BE2C (cell line): ENCODE measurements at places on chromosomes 1 and 21.

DNA sequence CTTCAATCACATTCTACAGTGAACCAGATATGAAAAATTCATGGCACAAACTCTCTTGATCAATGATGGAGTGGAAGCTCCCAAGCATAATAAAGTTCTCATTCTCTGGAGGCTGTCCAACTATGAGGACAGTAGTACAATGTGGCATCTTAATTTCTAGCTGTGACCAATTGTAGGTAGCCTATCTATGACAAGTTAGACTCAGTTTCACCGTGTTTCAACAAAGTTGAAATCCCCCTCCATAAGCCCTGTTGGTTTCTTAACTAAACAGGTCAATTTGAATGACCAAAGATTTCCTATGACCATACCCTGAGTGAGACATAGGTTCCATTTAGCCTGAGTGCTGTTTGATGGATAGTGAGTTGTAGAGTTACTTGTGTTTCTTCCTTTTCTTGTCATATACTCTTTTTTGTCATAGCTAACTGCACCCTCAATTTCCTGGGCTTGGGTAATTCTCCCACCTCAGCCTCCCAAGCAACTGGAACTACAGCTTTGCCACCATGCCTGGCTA, 11.8 kb downstream of the PATJ start:
- DNase-seq: no peak

DNA sequence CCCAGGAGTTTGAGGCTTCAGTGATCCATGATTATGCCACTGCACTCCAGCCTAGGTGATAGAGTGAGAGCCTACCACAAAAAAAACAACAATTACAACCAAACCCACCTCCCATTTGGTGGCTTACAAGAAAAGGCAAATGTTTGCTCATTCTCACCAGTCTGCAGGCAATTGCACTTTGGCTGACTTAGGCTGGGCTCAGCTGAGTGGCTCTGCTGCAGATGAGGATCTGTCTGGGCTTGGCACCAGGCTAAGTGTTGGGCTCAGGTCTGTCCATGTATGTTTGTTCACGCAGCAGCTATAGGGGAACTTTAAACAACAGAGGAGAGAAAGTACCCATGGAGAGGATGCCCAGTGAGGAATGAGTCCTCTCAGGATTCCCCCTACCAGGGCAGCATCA, 28.0 kb upstream of the COA6 start:
- no peak for DNase-seq

GRCh38 chr1:17569200-17570139, 30.0 kb downstream of the ARHGEF10L start:
- DNase-seq: no peak

- no peak for DNase-seq
Observed at GRCh38 chr21:36428761-36429432, 43.7 kb downstream of the CHAF1B start.

DNA sequence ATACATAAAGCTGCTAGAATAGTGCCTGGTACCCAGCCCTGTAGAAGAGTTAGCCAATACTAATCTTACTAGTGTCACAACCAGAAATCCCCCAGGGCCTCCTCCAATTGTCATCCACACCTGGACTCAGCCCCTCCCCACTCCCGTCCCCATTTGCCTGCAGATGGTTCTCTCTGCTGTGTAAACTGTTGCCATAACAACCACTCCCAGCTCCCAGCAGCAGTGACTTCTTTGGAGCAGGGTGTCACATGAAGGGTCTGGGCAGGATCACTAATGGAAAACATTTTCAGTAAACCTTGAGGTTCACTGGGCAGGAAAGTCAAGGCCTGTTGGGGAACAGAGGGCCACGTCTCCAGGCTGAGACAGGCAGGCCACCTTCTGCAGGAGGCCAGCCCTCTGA, 126.0 kb upstream of the IPO9 start:
- DNase-seq: peak; percentile 90

DNA sequence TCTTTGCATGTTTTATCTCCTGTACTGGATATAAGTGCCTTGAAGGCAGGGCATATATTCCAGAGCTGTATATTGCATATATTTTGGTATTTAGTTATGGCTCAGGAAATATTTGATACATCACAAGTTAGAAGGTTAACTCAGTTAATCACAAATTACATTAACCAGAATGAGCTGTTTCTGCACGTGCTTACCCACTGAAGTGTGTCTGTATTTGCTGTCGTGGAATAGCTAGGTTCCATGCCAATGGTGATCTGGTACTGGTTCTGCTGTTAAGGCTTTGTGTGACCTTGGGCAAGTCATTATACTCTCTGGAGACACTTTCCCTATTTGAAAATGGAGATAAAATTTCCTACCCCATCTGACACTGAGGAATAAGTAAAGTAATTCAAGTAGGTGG, 50.7 kb downstream of the OSBPL9 start:
- DNase-seq: no peak

- no peak for DNase-seq
Observed at GRCh38 chr1:175648927-175649326, 94.5 kb downstream of the TNR start.

GRCh38 chr1:186152227-186152619, 222.8 kb downstream of the TPR start:
- DNase-seq: no peak

- DNase-seq: no peak
Observed at GRCh38 chr21:34667761-34668160, 1.0 kb upstream of the CLIC6 start.

DNA sequence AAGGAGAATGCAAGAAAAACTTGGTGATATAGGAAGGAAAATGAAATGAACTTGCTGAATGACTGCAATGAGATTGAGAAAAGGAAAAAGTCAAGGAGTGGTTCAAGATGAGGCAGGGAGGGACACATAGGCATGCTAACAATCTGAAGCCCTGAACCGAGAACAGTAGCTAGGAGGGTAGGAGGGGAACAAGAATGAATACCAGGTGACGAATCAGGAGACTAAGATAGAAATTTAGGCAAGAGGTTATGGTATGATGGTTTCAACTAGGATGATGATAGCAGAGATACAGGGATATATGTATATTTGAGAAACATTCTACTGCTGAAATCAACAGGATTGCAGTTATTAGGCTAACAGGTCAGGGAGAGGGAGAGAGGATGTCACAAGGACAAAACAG, 44.1 kb downstream of the SMYD3 start:
- no peak for DNase-seq

- DNase-seq: peak; percentile 36
Observed at GRCh38 chr1:1173793-1174415, at the start of gene TTLL10. Gene TTLL10, plus strand, starts transcription at chr1:1173880. Its CDS starts 5,336 bp downstream, at chr1:1179216.

DNA sequence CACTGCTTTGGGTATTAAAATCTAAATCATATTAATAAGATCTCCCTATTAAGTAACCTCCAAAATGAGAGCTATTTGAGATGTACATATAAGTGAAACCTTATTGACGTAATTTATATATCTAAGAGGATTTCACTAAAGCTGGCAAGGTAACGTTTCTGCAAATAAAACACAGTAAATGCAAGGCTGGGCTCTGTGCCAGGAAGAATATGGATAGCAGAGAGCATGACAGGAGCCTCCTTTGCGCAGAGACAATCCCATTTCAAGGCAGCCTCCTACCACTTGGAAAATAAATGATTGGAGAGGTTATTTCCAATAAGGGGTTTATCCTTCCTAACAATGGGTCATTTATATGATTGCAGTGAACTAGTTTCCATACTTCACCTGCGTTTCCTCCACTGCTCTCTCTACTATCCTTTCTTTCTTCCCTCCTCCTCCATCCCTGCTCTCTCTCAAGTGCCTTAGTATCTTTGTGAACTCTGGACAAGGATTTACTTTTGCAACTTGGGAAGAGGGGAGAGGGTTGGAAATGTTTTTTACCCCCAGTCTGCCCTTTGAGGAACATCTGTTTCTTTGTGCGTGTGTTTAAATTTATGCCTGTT, 3.0 kb upstream of the NFIA start:
- peak; percentile 62 for DNase-seq

DNA sequence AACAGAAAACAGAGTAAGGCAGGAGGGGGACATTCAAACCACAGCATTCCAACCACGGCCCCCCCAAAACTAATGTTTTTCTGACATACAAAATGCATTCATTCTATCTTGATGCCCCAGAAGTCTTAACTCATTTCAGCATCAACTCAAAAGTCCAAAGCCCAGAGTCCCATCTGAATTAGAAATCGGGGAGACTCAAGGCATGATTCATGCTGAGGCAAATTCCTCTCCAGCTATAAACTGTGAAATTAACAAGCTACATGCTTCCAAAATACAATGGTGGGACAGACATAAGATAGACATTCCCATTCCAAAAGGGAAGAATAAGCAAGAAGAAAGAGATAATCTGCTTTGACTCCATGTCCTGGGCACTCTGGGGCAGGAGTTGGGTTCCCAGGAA, 73.9 kb downstream of the KCNJ15 start:
- DNase-seq: no peak

GRCh38 chr1:54506594-54506993, 41.4 kb upstream of the ACOT11 start:
- DNase-seq: no peak

DNA sequence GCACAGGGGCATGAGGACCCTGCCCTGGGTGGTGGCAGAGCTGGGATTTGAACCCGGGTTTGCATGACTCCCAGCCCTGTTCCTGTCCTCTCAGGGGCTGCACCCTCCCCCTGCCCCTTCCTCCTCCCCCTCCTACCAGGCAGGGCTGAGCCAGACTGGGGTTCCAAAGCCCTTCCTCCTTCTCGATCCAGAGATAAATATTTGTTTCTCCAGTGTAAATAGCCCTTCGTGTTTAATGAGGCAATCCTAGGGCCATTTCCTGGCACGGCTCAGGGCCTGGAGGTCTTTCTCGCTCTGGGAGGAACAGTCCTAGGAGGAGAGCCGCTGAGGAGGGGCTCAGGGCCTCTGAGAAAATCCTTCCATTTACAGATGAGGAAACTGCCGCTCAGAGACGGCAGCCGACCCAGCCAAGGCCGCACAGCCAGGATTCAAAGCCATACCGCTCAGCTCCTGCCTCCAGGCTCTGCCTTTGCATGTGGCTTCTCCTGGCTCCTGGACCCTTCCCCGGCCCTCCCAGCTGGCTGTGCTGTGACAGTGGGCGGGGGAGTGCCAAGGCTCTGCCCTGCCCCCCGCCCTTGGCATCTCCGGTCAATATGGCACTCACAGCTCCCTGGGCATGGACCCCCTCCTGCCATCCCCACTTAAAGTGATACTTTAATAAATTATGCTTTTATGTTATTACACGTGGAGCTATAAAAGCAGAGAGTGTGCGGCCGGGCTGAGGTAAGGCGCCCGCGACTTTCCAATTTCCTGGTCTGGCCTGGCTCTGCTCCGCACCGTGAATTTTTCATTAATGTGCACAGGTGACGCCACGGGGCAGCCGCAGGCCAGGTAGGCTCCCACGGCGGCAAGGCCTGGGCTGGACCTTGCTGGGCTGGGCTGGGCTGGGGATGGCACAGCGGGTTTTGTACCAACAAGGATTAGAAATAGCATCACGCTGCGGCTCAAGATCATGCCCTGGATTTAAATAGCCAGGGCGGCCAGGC, 114.7 kb upstream of the WNT4 start:
- DNase-seq: no peak

DNA sequence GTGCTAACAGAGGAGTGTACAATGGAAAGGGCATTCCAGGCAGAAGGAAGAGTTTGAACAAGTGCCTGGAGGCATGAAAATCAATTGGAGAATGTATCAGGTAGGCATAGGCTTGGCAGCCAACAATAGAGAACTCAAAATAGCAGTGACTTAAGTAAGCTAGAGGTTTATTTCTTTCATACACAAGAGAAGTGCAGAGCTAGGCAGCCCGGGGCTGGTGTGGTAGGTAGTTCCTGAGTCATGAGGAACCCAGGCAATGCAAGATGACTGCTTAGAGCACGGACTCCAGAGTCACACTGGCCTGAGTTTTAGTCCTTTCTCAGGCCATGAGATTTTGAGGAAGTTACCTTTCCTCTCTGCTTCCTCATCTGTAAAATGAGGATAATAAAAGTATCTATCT, 74.8 kb upstream of the LRRN2 start:
- DNase-seq: no peak

DNA sequence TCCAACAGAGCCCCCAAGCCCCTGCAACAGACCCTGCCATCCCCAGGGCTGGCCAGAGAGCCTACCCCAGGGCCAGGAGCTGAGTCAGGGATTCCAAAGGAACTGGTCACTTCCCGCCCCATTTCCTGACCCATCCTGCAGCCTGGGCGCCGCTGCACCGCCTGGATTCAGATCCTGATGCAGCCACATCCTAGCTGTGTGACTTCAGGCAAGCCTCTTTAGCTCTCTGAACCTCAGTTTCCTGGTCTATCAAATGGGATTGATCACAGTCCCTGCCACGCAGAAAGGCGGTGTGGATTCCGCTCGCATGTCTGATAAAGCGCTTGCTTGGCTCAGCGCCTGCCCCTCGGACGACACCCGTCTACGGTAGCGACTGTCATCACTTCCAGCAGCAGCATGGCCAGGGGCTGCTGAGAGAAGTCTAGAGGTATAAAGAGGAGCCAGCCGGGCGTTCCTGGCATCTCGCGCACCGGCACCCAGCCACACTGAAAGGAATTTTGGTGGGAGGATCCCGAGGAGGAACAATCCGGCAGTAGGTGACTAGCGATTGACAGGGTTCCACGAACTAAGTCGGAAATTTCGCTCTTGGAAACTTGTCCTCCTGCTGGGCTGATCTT, 10.1 kb downstream of the EPHA2 start:
- no peak for DNase-seq

GRCh38 chr1:232267092-232267836, 362.7 kb downstream of the SIPA1L2 start:
- no peak for DNase-seq

- no peak for DNase-seq
Observed at GRCh38 chr1:14617791-14618190, 19.3 kb downstream of the KAZN start.

GRCh38 chr1:55697997-55698535, 482.9 kb upstream of the USP24 start:
- DNase-seq: no peak

GRCh38 chr1:234531151-234531635, 52.2 kb upstream of the TARBP1 start:
- no peak for DNase-seq

DNA sequence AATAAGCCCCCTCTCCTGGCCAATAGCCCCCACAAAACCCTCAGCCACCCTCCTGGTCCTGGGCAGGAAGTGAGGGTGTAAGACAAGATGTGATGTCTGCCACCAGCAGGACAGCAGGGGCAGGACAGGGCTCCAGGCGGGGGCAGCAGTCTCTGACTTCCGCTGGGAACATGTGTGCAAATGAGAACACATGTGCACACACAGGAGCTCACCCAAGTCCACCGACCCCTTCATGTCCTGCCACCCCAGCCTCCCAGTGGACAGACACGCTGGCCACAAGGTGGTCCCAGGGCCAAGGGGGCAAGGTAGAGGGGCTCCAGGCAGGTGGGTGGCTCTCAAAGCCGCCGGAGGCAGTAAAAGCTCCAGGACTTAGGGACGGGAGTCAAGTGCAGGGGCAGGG, 60.1 kb downstream of the KCNAB2 start:
- no peak for DNase-seq

- DNase-seq: no peak
Observed at GRCh38 chr1:41622859-41623732, 138.6 kb upstream of the EDN2 start.

DNA sequence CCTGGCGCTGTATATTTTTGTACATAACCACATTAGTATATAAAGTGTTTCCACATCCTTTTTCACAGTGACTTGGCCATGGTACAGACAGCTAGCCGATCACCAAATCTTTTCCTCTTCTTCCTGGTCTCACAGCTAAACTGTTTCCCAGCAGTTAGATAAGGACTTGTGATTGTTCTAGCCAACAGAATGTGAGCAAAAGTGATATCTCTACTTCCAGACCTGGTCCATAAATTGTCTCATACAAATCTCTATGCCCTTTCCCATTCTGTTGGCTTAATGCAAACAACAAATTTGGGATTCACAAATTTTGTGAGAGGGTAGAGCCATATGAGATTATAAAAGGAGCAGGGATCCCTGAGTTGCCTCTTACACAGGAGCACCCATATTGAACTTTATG, 19.5 kb downstream of the PAFAH2 start:
- DNase-seq: no peak
